ENCODE measurements at places on chromosomes 16 and 17. TPM values are rescaled to one million over a fixed set of nuclear protein-coding genes. Genes with fewer than 3 reads are reported as not detected.

The SOX9 gene
- 8.9 TPM for total RNA-seq

The PMM2 gene
- total RNA-seq = 12.2 TPM

The CDRT15 gene
- total RNA-seq = not detected

The XYLT1 gene
- total RNA-seq = 5.0 TPM

The SRL gene
- total RNA-seq = 584 TPM
